ENCODE measurements at places on chromosomes 6 and 20.
A peak's percentile ranks its signal among the peaks of the same experiment; 100 is the strongest.

DNA sequence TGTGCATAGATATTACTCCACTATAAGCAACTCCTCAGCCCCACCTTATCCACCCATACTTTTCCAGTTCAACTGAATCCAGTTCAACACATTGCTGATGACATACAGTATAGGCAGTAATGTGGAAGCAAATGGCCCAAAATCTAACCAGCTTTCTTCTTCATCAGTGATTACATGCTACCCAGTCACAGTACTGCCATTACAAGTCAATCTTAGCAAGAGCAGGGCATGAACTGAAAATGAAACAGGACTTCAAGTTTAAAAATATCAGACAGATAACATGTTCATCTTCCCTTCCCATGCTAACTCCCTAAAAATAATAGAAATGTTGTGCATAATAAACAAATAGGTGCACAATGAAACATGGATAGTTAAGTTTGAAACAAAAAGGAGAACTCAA is 19.2 kb downstream of the RRAGD start:
- DNase-seq = no peak

DNA sequence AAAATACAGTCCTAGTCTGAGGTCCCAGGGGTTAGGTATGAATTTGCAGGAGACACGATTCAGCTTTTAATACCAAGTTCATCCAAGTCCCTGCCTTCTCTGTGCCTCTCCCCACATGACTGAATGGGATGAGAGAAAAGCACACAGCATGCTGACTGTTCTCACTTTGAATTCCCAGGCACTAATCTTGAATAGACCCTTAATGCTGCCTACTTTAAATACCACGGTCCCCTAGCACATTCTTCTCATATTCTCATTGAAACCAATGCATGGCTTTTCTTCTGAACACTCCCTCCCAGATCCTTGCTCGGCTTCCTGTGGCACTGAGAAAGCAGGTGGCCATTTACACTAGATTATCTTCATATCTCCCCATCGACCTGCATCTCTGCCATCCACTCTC is 30.1 kb upstream of the SCAF8 start:
- no peak for DNase-seq

DNA sequence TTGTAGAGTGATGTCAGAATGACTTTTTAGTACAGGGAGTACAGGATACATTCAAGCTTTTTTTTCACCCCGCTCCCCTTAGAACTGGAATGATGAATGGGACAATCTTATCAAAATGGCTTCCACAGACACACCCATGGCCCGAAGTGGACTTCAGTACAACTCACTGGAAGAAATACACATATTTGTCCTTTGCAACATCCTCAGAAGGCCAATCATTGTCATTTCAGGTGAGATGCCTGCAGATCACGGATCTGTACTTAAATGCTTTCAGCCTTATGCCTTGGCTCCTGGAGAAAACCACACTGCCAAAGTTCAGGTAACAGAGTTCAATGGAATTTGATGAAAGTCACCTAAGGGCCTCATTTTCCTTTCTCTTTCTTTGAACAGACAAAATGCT is 8.5 kb downstream of the TNFAIP3 start:
- DNase-seq = no peak

GRCh38 chr20:38253571-38253970 is 7.0 kb downstream of the KIAA1755 start:
- no peak for DNase-seq

- no peak for DNase-seq
Observed at GRCh38 chr6:4800662-4801061, 24.5 kb downstream of the CDYL start.

GRCh38 chr20:7503501-7503900 is 436.8 kb downstream of the HAO1 start:
- no peak for DNase-seq

DNA sequence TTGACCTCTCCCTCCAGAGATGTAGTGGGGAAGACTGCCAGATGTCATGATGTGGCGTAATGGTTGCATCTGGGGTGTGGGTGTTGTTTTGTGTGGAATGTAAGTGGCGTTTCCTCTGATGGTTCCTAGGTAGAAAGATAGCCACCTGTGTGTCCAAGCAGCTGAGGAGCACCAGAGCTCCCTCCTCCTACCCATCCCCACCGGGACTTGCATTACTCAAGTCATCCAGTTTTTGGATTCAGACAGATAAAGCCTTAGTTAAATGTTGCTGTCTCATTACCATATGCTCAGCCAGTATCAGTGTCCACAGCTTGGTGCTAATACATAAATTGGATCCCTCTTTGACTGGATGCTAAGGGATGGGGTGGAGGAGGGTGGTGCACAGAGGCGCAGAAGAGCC is 282.3 kb downstream of the TBC1D7 start:
- DNase-seq = no peak

DNA sequence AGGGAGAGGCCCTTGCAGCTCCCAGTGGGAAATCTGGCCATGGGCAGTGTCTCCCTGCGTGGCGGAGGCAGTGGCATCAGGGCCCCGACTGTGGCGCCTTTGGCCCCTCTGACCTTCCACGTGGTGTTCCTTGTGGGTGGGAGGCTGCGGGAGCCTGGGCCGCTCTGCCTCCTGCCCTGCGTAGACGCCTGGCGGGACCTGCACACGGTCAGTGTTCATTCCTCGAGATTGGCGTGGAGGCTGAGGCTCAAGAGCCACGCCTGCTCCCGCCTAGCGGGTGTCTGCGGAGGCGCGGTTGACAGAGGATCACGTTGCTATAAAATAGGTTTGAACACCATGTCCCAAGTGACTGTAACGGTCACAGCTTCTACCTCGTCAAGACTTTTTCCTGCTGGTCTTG is 14.0 kb downstream of the COL9A3 start:
- peak; percentile 7 for DNase-seq

DNA sequence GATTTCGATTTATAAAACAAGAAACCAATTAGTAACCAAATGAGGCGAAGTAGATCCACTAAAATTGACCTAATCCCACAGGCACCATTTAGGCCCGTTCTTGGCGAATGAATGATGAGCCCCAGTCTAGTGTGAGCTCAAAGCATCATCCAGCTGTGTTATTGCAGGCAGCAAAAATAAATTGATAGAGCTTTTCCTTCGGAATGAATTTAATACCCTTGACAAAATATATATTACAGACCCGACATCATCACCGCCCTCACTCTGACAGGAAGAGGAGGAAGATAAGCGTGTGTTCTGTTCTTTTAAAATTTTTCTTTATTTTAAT is 7.8 kb downstream of the SIM1 start:
- DNase-seq = no peak

- no peak for DNase-seq
Observed at GRCh38 chr6:89745096-89745495, 74.5 kb downstream of the MDN1 start.

- no peak for DNase-seq
Observed at GRCh38 chr20:20130399-20130798, 78.1 kb downstream of the CFAP61 start.

DNA sequence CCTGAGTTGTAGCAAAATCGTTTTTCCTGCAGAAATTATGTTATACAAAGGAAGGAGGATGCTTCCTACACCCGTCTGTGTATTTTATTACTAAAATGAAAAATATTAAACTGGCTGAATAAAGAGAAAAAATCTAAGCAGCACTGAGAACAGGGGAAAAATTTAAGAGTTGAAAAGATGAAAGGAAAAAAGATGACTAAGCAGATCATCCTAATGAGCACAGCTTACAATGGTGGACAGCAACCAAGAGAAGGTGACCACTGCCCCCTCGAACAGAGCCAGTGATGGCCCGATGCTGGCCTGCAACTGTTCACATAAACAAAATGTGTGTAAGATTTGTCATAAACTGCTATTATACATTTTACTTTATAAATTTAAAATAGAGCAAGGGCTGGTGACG is 4.2 kb downstream of the PROKR2 start:
- DNase-seq = no peak

DNA sequence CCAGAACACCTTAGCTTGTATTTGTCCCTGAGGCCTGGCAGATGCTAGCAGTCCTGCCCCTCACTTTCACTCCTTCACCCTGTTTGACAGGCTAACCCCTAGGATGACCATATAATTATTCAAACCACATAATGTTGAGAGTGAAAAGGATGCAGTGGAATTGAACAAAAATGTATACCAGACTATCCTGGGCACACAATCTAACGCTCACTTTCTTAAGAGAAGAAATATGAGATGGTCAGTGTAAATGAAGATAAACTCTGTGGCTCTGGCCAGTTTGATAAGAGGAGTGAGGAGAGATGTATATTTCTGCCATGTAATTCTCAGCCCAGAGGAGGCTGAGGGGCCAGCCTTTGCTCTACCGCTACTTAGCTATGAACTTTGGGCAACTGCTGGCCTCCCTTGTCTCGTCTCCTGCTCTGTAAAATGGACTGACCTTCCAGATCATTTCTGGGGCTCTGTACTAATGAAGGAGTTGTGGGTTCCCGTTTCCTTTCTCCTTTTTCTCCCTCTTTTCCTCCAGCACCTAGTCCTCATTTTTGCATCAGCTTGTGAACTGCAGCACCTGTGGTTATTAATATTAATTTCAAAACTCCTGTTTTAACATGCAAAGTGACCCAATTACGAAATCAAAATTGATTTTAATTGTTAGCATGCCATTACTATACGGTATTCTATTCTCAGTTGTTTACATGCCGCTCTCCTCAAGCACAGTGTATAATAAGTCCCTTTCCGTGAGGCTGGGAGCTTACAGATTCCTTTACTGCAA is 92.5 kb upstream of the IYD start:
- DNase-seq = no peak

GRCh38 chr6:100573166-100573565 is 108.4 kb upstream of the SIM1 start:
- DNase-seq = no peak

DNA sequence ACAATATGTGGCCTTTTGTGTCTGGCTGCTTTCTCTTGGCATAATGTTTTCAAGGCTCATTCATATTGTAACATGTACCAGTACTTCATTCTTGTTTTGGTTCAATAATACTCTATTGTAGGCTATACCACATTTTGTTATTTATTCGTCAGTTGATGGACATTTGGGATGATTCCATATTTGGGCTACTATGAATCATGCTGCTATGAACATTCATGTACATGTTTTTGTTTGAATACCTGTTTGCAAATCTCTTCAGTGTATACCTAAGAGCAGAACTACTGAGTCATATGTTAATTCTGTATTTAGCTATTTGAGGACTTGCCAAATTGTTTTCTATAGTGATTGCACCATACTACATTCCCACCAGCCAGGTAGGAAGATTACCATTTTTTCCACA is 259.9 kb downstream of the GMPR start:
- no peak for DNase-seq

DNA sequence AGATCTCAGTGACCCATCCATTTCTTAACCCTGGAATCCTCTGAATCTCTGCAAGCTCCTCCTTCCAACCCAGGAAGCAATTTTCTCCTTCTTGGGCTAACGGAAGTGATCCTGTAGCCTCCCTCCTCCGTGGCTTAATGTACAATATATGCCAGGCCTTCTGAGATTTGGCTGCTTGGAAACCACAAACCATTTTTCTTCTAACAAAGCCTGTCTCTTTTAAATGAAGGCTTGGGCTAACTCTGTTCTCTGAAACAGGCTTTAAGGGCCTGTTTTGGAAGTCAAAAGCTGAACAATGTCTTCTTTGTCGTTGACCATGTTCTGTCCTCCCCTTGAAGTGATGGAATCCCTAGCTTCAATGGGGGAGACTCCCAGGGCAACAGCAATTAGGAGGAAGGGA is 14.9 kb downstream of the FYN start:
- no peak for DNase-seq

DNA sequence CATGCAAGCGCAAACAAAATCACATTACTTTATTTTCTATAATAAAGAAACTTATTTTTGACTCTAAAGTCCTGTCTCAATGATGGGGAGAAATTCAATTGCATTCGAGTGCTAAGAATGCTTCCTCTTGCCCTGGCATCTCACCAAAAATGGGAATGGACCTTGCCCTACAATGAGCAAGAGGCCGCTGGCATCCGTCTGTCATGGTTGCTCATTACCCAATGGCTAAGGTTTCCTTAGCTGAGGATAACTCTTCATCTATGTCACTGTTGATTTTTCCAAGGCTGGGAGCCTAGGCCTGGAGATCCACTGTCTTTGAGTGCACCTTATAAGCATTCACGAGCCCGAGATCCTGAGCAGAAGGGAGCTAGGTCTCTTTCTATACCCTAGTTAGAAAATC is 471.3 kb upstream of the NRSN1 start:
- DNase-seq = no peak

DNA sequence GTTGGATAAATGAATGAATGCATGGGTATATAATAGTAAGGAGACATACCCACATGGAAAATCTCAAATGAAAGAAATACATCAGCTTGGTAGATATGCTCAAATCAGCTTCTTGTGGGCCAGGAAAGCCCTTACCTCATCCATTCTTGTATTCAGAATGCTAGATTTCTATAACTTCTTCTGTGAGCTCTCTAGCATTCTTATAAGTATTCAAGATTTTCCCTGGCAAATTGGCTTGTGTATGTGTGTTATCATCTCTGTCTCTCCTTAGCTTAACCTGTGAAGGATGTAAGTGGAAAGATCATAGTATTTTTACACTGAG is 100.8 kb downstream of the OR2B2 start:
- DNase-seq = no peak

DNA sequence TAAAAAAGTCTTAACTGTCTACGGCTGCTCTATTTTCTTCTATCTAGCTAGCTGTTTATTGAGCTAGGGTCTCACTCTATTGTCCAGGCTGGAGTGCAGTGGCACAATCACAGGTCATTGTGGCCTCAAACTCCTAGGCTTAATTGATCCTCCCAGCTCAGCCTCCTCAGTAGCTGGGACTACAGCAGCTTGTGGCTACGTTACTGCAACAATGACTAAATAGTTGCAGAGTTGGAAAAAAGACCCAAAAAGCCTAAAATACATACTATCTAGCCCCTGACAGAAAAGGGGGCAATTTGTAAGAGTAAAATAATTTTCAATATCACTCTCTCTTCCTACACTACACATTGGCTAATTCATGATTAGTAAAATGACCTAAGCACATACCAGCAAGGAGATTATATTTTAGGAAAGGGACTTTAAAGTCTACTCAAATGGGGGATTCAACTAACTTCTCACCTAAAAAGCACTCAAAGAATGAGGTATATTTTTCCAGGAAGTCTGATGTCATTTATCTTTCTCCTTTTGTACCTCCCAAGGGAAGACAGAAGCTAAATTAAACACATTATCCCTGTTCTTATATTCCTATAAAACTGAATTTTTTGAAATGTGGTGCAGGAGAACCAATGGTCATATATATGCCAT is 82.8 kb downstream of the ZMYND8 start:
- DNase-seq = no peak

DNA sequence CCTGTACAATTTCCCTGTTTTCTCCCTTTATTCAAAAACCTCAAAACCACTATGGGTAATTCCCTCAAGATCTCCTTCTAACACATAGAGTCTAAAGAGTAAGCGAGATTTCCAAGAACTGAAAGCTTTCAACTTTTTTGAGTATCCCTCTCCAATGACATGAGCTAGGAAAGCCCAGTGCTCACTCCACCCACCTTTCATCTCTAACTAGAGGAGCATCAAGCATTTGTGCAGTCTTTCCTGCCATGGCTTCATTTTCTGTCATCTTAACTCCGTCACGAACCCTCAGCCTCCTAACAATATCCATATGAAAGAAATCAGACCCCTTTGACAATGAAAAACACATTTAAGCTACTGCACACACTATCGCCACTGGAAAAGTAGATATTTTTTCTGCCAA is 91.9 kb upstream of the SUPT3H start:
- no peak for DNase-seq
